D721Med (cell line): ENCODE measurements at places on chromosomes 2 and 18.

GRCh38 chr18:8766559-8767293, 61.4 kb downstream of the MTCL1 start:
- DNase-seq = no peak

GRCh38 chr2:121545257-121545656, 14.6 kb downstream of the RNU4ATAC start:
- no peak for DNase-seq

DNA sequence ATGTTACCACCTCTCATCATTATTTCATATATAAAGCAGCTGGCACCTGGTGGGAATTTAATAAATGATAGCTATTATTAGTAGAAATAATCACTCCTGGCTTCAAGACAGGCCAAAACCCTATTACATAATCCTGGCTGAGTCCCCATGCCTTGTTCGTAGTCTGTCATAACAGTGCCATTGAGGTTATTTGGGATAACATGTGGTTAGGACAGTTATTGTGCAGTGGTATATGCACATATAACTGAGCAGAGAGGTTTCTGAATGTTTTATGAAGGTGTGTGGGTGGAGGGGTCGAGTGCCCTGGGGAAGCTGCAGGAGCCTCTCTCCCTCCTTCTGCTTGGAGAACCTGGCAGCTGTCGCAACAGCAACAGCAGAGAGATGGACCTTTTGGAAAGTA, 162.4 kb upstream of the NABP1 start:
- no peak for DNase-seq

GRCh38 chr18:46660957-46661749, 4.1 kb upstream of the LOXHD1 start:
- DNase-seq = no peak

DNA sequence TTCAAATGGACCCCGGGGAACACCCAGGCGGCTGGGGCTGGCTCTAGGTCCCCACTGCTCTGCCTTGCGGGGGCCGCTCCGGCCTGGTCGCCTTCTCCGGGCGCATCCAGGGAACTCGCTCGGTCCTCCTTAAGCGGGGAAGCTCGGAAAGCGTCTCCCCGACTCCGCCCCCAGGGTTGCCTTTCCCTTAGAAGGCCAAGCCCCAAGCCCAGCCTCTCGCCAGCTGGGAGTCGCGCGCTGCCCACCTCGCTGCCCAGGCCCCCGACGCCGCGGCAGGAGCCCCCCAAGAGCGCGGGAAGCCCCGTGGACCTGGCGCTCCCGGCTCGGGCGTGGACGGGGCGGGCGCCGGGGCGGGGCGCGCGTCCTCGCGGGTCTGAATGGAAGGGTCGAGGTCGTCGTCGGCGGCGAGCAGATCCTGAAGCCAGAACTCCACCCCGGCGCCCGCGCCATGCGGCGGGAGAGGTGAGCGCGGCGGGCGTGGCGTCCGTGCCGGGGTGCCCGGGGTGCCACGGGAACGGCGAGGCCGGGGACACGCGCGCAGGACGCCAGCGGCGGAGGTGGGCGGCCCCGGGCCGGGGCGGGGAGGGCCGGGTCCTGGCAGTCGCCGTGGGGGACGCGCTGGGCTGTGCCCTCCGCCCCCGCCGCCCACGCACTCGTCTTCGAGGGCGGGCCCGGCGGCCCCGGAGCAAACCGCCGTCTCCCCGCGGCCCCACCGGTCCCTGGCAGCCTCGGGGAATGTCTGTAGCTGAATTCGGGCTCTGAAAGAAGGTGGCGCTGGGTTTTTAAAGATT, at the start of gene BOK:
Gene BOK, plus strand, starts transcription at position 214 of the 791 bp plus-strand sequence. CDS start 739 bp downstream, outside the sequence.
- DNase-seq = peak; percentile 86

GRCh38 chr2:72031346-72032110, 116.1 kb downstream of the CYP26B1 start:
- no peak for DNase-seq

DNA sequence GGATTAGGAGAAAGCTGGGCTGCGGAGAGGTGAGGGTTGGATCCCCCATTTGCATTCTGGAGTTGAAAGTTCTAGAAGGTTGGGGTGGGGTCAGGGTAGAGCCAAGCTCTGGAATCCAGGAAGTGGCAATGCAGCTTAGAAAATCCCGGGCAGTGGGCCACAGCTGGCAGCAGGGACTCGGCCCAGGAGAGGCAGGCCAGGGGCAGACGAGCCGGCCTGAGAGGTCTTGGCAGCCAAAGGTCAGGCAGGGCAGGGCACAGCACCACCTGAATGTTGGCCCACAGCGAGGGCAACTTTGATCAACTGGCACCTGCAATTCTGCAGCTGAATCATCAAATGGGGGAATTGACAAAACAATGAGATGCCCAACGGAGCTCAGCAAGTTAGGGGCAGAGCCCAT, 139.2 kb downstream of the INHBB start:
- DNase-seq = no peak

- no peak for DNase-seq
Measured at GRCh38 chr2:64114063-64114911, 29.9 kb downstream of the PELI1 start.

GRCh38 chr2:223884399-223884798, 47.0 kb upstream of the AP1S3 start:
- no peak for DNase-seq

GRCh38 chr2:45441571-45441970, 169.5 kb downstream of the SRBD1 start:
- no peak for DNase-seq

- DNase-seq = no peak
Measured at GRCh38 chr2:39119732-39120520, 925 bp downstream of the SOS1 start.

- DNase-seq = no peak
Measured at GRCh38 chr18:65415098-65415497, 335.7 kb upstream of the CDH7 start.

GRCh38 chr2:72809095-72809494, 16.7 kb downstream of the EXOC6B start:
- DNase-seq = no peak

GRCh38 chr2:164717000-164717803, 95.9 kb upstream of the GRB14 start:
- DNase-seq = no peak

DNA sequence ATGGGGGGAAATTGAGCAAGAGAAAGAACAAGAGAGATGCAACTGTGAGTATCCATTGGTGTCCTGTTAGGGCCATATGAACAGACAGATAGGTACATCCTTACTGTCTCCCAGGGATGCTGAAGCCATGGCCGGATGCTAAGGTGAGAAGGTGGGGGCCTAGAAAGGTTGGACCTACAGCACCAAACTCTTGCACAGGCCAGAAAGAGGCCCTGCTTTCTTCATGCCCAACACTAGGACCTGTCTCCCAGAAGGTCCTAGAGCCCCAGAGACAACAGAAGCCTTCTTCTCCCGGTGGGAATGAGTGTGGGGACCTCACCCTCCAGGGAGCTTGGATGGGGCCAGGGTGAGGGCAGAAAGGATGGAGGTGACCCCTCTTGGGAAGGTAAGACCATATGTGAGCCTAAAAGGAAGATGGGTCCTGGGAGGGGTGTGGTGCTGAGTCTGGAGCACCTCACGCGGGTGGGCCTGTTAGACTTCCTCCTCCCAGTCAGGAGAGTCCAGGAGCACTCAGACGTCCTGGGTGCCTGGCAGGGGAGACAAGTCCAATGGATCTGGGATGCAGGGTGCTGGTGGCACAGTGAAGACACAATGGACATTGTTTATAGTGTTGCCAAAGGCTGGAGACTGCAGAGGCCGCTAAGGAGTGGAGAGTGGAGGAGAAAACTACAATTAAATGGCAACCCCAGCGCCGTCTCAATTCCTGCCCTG, 265.3 kb downstream of the CYP26B1 start:
- DNase-seq = no peak

DNA sequence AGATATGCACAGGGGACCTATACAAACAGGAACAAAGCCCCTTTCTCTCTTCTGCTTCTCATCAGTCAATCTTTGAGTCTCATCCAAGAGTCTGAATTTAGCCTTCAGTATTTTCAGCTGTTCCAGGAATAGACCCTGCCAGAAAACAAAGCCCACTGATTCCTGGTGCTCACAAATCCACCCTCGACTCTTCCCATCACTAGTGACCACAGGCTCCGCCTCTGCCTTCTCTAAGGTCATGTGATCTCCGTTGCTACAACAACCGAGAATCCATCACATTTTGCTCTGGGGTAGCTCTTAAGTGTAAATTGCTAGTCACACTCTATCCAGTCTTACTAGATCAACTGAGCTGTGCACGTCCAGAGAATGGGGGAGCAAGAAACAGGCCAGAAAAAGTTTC, 46.4 kb upstream of the SPTBN1 start:
- DNase-seq = no peak
